NCI-H2081 treated with DMSO at 0.1 percent for 48 hours (cell line): ENCODE measurements at places on chromosomes 5 and 9.

- no peak for DNase-seq
These were observed 8.2 kb downstream of the TENT4A start for GRCh38 chr5:6721442-6721841.

DNA sequence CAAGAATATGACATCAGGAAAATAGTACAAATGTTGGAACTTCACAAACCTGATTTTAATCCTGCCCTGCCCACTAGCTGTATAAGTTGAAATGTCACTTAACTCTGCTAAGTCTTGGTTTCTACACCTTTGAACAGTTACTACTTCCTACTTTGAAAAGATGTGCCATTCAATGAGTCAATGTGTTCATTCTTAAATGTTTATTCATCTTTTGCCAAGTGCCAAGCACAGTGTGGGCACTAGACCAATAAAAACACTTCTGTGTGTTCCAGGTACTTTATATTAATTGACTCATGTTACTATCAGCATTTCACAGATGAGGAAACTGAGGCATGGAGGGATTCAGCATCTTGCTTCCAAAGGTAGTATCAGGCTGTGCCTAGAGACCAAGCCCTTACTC lies 12.8 kb downstream of the PDCL start:
- no peak for DNase-seq

GRCh38 chr5:28066856-28067255 lies 1028.5 kb upstream of the CDH9 start:
- DNase-seq = no peak

DNA sequence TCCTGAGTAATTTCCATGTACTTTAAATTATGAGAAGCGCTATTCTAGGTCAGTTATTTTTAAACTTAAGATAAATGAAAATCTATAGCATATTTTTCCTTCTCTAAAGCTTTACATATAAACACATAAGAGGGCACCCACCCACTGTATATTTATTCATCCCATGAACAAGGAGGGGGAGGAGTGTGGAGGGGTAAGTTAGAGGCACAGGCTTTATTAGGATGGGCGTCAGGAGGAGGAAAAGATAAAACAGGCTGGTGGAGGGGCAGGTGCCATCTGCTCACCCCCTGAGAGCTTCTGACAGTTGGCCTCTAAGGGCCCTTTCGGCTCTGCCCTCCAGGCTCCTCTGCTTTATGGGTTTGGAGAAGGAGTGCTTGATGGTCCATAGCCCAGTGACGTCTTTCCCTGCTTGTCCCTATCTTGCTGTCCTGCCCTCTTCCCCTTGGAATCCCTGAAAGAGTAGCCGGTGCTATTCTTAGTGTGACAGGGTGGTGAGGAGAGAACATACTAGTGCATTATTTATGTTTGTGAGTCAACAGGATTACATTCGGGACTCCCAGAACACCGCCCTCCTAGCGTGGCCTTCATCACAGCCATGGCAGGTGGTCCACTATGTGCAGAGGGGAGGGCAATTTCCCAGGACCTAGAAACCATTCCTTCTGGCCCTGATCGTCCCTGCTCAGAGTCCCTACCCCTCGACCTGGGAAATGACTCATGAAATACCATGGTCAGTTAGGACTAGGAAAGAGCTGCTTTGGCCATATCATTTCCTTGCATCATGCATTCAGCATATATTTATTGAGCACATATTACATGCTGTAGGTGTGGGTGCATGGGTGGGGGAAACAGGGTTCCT lies 7.9 kb upstream of the SYNPO start:
- no peak for DNase-seq

DNA sequence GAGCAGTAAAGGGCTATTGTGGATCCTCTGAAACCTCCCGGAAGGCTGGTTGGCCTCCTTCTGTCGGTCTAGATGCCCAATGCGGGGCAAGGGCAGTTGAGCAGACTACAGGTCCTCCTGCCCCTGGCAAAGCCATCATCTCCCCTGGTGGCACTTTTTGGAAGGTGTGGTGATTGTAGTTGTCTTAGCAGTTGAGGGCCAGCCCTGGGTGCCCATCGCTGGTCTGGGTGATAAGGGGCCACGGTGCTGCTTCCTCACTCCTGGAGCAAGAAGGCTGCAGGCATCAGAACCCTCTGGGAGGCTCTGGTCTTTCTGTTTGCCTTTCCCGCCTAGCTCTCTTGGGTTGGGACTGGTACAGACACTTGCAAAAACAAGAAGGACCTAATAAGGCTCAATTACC lies 63.8 kb downstream of the CYSTM1 start:
- DNase-seq = no peak

DNA sequence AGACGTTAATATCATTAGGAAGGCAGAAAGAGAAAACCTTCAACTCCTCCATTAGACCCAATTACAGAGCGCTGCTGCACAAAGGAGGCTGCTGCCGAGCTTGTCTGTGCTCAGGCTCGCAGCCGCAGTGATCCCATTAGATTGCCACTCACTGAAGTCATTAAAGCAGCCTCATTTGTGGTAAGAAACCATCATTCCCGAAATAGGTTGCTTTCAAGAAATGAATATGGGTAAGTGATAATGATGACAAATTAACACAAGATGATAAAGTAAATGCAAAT lies 137.2 kb downstream of the CAVIN4 start:
- DNase-seq = no peak

DNA sequence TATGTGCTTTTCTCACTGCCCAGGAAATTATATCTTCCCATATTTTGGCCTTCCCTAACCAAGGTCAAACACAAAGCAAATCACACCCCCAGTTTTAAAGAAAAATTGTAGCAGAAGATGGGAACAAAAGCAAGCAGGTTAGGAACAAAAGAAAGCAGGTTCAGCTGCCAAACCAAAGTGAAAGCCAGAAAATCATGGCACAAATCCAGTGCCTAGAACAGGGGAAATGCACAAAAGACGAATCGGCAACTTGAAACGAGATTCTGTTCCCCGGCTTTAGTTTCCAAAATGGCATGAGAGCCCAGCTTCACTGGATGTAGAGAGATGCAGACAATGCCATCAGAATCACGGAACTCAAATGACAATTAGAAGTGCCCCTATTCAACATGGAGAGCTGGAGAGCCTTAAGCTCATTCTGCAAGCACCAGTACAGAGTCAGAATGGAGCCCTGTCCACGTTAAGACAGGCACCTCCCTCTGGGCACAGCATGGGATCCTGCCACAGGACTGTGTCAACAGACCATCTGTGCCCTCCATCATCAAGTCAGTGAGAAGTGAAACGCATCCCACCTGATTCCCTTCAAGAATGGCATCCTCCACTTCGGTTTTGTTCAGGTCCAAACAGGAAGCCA lies 13.8 kb downstream of the DNAH5 start:
- peak; percentile 8 for DNase-seq

DNA sequence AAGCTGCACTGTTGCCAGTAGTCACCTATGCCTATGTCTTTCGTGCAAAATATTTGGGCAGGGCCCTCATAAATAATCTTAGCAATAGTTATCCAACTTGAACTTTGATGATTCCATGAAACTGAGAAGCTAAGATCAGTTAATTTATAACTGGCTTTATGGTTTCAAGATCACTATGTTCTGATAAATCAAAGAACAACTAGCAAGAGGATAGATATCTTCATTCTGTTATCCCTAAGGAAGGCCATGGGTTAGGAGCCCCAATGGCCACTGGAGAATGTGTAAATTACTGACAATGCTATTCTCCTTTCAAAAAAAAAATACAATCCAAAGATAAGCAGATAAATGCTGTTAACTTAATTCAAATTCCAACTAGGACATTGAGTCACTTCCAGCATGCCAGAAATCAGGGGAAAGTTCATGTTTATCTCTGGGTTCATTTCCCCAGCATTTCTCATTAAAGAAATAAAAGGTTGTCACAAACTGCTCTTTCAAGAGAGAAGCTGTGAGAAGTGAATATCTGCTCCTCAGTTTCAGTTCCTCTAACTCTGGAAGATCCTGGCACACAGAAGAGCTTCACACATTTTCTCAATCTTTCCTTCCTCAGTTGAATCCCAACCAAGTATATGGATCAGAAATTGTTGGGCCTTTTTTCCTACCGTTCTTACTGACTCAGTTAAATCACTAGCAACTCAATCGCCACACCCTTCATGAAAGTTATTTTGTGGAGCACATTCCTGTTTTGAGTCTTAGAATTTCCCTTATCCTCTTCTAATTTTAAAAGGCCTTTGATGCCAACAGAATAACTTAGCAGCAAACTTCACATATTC lies 59.6 kb upstream of the SLC1A1 start:
- DNase-seq = no peak

DNA sequence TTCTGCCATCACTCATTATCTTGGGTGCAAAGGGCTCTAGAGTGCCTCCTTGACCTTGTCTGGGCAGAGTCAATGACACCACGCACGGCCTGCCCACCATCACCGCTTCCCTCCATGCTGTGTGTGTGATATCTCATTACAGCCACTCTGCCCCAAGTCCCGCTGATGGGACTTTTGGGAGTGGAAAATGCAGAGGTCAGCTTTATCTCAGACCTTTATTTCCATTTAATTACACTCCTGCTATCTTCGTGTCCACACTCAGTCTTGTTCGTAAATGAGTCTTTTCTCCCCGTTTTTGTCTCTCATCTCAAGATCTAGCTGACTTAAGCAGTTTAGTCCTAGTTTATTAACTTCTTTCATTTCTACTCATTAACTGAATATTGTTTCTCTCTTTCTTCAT lies 226.2 kb downstream of the ICE1 start:
- no peak for DNase-seq
